Globus pallidus (tissue), 1 donor: ENCODE measurements at places on chromosomes 5 and 9.
A peak's percentile ranks its signal among the peaks of the same experiment; 100 is the strongest.

DNA sequence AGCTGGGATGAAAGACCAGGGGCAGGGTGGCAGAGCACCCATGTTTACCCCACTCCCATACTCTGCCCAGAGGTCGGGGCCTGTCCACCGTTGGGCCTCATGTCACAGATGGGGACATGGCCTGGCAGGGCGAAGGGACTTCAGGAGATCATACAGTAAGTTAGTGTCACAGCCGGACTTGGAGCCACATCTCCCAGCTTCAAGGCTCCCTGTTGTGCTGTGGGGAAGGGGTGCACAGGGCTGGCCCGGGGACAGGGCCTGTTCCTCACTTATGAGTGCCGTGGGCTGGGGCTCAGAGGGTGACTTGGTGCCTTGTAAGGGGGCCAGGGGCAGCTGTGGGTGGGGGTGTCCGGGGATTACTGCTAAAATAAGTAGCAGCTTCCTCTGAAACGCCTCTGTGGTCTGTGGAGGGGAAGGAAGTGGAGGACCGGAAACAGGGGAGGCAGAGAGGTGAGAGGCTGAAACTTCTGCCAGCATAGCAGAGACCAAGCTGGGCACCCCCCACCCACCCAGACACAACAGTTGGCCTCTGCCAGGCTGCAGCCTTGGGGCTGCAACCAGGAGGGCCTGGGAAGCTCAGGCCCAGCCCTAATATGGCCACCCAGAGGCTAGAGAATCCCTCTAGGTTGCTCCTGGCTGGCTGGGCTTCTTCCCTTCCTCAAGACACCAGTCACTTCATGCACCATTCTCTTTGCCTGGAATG, 41.1 kb upstream of the NEK6 start:
- peak; percentile 41 for DNase-seq

DNA sequence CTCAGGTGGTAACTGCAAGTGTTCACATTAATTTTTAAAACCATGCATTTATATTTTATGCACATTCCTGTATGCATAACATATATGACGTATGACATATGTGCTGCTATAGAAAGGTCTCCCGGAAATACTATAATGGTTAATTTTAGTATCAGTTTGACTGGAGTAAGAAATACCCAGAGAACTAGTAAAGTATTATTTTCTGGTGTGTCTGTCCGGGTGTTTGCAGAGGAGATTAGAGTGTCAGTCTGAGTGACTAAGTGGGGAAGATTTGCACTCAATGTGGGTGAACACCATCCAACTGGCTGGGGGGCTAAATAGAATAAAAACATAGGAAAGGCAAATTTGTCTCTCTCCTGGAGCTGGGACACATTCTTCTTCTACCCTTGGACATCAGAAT, 26.9 kb downstream of the UIMC1 start:
- no peak for DNase-seq

- DNase-seq = no peak
Measured at GRCh38 chr5:82327941-82328340, 49.8 kb upstream of the RPS23 start.

DNA sequence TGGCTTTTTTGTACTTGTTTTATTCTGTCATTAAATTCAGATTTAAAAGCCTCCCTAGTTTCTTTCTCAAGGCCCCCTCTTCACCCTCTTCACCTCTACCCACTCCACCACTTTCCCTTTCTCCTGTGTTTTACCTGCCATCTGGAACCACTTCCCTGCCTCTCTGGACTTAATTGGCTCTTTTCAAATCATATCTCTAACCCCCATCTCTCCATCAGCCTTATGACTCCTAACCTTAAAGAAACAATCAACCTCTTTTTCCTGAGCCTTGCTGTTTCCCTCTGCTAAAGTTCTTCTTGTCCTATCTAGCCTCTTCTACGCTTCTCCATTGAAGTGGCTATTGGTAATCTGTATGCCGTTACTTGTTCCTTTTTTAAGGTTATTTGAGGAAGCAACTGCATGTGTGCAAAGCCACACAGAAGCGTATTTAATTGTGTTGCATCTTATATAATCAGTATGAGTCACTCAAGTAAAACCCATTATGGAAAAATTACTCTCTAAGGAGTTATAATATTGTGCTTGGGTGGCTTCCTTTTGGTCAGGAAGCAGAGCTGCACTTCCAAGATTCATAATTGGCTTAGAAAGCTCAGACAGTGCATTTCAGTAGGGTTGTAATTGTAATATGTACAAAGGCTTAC, 653.6 kb upstream of the ITGA1 start:
- DNase-seq = no peak

- DNase-seq = no peak
Measured at GRCh38 chr9:103991698-103992097, 102.4 kb upstream of the SMC2 start.

- DNase-seq = no peak
Measured at GRCh38 chr5:116037236-116037822, 5.1 kb downstream of the ARL14EPL start.

GRCh38 chr5:136209346-136209910, 16.5 kb upstream of the SMIM32 start:
- no peak for DNase-seq

- DNase-seq = no peak
Measured at GRCh38 chr9:114051281-114051680, 26.8 kb downstream of the AMBP start.

DNA sequence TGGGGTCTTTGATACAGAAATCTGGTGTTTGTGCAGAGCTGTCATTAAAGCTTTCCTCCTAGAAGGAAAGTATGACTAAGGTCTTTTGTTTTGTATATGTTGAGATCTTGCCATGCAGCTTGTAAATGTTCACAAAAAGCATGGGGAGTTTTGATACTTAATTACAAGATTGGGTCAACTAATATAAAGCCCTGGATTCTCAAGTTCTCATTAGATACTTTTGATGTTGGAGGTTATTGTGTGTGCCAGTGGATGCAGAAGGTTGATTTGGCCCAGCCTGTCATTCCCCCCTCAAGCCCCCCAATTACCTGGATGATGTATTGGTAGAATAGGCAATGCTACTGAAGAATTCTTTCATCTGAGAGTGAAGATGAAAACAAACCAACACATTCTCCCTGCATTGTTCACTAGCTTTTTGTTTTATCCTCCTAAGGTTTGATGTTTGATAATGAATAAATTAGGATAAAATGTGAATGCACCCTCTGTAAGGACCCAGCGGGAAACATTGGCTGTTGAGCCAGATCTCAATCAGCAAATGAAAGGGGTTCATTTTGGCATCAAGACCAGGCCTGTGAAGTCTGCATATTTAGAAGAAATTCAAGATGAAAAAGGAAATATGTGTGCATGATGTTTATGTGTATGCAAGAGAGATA, 61.9 kb upstream of the ADAMTS19 start:
- DNase-seq = no peak

DNA sequence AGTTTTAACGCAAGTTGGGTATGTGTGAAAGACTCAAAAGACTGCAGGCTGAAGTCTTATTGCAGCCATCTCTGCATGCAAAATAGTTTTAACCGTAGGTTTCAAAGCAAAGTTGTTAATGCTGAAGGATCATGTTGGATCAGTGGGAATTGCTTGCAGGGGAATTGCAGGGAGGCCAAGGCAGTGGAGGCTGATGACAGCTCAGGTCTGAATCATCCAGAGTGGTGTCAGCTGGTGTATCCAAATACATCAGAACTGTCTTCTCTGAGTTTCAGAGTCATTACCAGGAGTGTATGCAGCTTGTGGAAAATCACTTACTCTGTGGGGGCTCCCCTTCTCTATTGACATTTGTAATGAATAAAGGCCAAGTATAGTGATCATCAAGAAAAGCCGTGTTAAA, 435.7 kb downstream of the SH3GL2 start:
- DNase-seq = no peak

DNA sequence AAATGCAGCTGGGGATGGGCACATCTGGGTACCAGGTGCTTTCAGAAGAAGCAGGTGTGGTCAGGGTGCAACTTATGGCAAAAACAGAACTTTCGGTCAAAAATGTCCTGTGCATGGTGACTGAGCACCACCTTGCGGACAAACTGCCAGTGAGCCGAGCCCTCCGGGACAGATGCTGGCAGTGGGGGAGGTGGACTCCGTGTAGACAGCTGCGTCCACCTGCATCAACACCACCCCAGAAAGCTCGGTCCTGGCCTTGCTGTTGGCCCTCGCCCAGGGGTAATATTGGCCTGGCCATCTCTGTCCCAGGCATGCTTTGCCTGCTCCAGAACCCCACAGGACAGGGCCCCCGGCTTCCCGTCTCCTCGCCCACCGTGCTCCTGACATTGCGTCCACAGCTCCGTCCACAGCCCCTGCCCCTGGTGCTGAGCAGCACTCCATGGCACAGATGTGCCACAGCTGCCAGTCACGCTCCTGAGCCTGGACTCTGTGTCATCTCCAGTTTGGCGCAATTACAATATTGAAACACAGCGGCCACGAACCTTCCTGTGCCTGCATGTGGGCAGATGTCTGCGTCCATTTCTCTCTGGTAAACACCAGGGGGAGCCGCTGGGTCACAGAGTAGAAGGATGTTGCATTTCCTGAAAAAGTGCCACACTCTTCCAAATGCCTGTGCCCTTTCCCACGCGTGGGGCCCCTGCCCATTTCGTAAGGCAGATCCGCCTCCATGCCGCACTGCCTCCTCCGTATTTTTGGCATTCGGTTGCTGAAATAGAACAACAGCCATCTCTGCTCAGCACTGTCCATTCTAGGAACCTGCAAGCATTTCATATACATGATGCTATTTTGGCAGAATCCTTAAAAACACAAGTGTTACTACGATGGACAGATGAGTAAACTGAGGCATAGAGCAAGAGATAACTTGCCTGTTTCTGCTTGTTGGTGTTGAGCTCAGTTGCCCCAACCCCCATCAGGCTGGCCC, 33.4 kb upstream of the SLC6A19 start:
- DNase-seq = peak; percentile 74

- DNase-seq = peak; percentile 70
Measured at GRCh38 chr5:177546258-177546741, 8.1 kb downstream of the FAM193B start.

- no peak for DNase-seq
Measured at GRCh38 chr9:73118898-73119554, 32.6 kb upstream of the ANXA1 start.

DNA sequence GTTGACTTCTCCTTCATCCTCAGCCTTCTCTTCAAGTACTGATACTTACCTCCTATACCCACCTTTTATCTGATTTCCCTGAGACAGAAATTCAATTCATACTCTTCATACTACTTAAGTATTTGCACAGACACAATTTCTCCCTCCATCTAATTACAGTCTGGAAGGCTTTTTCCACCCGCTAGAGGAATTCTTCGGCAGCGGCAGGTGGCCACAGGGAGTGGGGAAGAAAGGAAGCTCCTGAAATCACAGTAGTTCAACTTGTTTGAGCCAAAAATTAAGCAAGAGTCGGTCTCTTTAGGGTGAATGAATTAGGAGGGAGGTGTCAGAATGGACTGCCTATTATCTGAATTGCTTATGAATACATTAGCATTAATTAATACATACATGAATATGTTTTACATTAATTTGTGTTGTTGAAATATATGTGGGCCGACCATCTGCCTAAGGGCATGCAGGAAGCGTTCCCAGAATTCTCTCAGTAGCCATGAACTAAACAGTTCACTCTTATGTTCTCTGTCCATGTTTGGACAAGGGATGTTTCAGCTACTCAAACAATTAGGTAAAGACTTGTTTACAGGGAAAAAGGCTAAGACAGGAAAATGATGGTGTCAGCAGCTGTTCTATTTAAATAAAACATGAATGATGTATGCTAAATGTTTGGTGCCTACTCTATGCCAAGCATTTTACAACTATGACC, 101.4 kb upstream of the SMARCA2 start:
- no peak for DNase-seq

DNA sequence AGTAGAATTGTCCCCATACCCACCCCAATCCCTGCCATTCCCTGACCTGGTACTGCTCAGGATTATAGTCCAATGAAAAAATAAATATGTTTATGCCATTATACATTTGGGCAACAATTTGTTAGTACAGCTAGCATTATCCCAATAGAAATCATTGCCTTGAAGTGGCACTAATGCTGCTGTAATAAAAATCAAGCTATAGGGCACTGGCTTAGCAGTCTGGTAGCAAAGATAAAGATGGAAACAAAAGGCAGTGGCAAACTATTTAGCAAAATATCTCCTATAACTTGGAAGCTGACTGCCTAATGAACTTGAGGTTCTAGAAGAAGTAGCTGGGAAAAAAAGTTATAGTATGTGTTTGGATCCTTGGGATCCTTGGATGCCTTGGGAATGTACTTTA, 2.2 kb upstream of the TOPORS start:
- no peak for DNase-seq

DNA sequence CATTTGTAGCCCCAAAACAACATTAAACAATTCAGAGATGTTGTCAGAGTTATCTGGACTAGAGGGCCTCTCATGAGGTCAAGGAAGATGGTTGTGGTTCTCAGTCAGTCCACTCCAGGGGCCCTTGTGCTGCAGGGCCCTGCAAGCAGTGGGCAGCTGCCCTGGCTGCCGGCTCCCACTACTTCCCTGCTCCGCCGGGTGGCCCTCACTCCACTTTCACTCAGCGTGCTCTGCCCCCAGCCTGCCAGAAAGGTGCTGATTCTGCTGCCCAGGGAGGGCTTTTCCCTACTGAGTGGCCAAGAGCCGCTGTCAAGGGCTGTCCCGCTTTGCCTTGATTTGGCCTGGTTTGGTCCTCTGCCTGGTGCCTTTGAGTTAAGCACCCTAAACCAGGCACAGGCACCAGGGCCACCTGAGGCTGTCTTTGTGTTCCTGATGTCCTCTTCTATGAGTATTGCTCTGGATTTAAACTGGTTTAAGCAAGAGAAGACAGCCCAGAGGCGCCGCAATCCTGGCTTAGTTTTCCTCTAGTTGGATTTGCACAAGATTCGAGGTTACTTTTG, 117.2 kb downstream of the GADD45G start:
- no peak for DNase-seq

DNA sequence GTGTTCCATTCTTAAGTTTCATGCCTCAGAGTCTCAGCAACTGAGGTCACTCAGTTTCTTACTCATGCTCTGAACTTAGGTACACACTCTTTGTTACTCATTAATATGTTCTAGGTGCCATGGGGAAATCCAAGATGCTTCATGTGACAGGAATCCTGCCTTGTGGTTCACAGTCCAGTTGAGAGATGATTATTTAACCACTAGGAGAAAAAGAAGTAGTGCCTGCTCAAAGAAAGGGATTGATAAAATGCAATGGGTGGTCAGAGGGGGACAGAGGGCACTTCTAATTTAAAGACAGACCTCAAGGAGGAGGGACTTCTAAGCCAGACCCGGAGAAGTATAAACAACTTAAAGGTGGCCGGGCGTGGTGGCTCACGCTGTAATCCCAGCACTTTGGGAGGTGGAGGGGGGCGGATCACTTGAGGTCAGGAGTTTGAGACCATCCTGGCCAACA, 69.0 kb downstream of the UGCG start:
- DNase-seq = no peak

- DNase-seq = no peak
Measured at GRCh38 chr5:112929336-112930081, 7.5 kb upstream of the REEP5 start.

- no peak for DNase-seq
Measured at GRCh38 chr5:157842185-157842584, 16.8 kb downstream of the CLINT1 start.

GRCh38 chr5:65790371-65791163, 68.6 kb downstream of the NLN start:
- no peak for DNase-seq

DNA sequence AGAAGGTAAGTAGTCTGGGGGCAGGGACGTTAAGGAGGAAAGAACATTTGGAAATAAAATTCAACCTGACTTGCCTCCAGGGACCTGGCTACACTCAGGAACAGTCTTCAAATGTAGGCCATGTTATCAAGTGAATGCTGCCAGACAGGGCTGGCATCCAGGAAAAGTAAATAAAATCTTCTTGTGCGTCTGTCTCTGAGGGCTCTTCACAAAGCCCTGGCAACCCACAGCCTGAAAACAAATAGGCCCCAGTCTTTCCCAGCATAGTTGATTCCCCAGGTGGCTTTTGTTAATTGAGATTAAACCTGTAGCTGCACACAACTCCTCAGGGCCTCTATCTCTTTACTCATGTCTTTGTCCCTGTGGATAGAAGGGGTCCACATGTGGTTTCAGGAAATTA, 55.4 kb downstream of the STK32A start:
- DNase-seq = no peak
